ENCODE measurements at places on chromosomes 6 and 20.

DNA sequence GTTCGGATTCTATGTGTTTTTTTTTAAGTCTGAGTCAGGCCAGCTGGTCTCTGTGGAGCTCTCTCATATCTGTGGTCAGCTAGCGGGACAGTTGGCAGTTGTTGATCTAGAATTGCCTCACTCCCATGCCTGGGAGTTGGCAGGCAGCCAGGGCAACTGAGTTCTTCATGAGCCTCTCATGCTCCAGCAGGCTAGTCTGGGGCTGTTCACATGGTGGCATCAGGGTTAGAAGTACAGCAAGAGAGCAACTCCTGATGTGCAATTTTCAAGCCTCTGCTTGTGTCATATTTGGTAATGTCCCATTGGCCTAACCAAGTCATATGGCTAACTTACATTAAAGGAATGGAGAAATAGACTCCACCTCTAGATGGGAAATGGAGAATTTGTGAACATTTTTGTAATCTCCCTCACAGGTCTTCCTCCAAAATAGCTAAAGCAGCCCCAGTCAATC is 6.7 kb upstream of the IFT52 start:
- peak; percentile 93 for DNase-seq

- DNase-seq: no peak
Observed at GRCh38 chr20:17859002-17859615, 109.5 kb downstream of the SNX5 start.

DNA sequence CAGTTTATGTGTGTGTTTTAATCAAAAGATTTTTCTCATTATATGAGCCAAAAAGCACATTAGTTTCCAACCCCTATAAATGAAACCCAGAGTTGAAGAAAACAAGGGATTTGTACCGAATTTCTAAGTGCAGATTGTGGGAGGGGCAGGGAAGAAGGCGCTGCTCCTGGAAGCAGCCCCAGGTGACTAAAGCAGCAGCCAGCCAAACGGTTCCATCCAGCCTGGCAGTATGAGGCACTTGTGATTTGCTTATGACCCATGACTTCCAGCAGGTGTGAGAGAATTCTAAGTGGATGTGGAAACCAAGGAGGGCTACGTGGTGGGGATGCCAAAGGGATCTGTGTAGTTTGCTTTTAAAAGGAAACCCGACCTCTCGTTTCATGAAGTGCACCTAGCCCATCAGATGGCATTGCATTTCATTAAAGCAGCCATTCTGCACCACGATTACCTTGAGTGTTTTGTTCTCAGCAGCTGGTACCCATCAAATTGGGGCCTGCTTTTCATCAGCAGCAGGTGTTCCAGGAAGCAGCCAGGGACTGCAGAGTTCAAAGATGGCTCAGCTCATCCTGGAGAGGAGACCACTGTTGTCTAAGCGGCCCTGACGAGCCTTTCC is 79.1 kb downstream of the DTD1 start:
- no peak for DNase-seq

DNA sequence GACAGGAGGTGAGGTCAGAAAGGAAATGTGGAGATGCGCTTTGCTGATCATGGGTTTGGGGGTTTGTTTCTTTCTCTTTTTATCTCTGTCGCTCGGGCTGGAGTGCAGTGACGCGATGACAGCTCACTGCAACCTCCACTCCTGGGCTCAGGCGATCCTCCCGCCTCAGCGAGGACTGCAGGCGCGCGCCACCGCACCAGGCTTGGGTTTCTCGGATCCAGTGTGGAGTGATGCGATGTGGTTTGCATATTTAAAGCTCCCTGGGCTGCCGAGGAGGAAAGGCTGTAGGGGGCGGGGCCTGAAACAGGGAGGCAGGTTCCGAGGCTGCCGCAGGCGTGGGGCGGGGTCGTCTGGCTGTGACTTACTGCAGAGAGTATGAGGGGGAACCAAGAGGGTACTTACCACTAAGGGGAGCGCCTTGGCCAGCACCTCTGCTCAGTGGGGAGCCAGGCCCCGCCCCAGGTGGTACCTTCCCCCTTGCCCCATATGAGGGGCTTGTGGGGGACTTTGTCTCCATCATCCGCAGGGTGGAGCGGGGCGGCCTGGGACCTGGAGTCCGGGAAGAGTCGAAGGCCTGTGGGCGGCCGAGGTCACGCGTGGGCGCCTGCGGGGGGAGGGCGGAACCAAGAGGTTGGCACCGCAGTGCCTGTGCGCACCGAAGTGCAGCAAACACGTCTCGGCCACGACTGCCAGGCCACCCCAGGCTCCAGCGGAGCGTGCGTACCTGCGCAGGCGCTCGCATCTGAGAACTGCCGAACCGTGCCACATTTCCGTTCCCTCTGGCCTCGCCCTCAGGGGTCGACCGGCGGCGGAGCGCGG is 12.7 kb upstream of the BAK1 start:
- DNase-seq: no peak

GRCh38 chr20:41196653-41197225 is 59.4 kb downstream of the PLCG1 start:
- no peak for DNase-seq

GRCh38 chr6:163263196-163263595 is 151.3 kb upstream of the QKI start:
- no peak for DNase-seq

DNA sequence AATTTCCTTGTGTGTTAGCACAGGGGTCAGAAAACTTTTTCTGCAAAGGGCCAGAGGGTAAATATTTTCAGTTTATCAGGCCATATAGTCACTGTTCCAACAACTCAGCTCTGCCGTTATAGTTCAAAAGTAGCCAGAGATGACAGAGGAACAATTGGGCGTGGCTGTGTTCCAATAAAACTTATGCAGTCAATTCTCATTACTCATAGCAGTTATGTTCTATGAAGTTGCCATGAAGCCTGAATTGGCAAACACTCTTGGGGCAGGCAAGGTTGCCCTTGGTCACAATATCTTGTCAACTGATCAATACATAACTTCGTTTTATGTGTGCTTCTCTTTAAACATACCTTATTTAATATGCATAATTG is 304.2 kb downstream of the TFAP2C start:
- DNase-seq: no peak

DNA sequence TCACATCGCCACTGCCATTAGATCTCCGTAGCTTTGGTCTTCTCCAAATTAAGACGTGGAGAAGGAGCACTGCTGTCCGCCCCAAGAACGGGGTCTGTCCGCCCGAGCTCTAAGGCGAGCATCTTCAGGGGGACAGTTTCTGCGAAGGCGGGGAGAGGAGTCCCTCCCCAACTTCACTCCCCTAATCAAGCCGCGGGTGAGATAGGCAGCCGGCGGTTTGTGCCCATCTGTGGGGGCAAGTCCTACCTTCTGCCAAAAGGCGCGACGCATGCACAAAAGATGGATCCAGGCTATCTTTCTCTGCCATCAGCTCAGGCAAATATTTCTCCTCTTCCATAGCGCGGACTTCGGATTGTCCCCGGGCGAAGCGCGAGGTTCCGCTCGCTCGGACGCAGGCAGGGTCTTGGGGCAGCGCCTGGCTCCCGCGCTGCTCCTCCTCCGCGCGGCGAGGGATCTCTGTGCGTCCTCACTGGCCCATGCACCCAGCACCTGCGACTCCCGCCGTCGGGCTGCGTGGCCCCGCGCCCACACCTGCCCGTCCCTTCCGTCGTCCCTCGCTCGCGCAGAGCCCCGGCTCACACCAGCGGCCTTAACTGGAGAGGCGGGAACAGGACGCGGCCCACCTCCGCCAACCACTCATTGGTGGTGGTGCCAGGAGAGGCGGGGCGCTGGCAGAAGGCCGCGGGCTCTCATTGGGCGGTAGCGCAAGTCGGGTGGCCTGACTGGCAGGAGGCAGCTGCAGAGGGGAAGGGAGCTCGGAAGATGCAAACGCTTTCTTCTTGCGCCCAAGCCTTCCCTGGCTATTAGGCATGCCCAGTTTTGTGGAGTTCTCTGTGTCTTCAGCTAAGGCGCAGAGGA is at the start of gene KHDRBS2:
Gene KHDRBS2, minus strand, starts transcription at position 614 of the 858 bp plus-strand sequence.
- no peak for DNase-seq

DNA sequence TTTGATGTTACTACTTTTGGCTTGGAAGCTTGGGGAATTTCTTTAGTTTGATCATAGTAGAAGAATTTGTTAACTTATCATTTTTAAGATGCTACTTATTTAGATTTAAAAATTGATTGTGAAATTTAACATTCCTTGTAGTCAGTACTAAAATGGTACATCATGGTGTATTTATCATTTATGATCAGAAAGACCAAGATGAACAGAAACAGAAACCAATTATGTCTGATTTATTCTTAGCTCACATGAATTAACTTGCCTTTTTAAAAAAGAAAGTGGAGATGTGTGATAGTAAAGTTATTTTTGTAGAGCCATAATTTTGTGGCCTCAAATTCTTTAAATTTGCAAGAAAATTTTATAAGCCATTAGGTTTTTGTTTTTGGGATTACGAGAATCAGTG is 77.6 kb downstream of the LIN28B start:
- DNase-seq: no peak

- no peak for DNase-seq
Observed at GRCh38 chr6:84912472-84913322, 148.3 kb upstream of the TBX18 start.

All from hematopoietic multipotent progenitor cell treated with erythropoietin and hydrocortisone succinate and interleukin-3 and kit ligand, for 15 days (in vitro differentiated cells).